ENCODE measurements at places on chromosomes 5 and 9.

DNA sequence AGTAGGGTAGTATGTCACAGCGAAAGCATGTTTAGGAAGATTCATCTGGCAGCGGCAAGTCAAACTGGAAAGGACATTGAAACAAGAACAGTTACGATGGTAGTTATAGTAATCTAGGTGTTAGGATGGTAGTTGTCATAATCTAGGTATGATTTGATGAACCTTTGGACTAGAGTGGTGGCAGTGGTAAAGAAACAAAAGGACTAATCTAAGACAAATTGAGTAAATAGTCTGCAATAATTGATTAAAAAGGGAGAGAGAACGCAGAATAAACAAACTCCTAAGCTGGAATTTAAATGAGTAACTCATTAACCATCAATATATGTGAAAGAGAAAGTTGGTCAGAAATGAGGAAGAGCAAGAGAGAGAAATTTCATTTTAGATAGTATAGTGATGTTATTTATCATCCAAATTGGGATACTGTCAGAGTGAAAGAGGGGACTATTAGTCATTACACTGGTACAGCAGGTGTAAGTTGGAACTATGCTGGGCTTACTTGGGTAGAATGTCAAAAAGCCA is 56.8 kb downstream of the MTREX start:
- no peak for DNase-seq

DNA sequence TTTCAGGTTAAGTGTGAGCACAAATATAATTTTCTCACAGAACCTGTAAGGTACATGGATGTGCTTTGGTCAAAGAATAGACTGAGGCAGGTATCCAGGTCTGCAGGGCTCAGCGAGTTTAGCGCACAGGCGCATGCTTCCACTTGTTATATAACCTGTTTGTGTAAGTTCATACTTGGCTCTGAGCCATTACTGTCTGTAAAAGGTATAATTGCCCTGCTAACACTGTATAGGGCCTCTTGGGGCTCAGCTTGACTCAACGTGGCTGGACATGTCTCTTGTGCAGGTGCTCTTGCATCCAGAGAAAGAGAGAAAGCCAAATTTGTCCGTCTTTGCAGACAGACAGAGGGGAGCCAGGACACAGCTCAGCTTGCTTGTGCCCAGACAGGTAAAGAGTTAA is 759.6 kb downstream of the MTRR start:
- no peak for DNase-seq

- no peak for DNase-seq
Observed at GRCh38 chr9:92748233-92748497, 16.5 kb downstream of the BICD2 start.

DNA sequence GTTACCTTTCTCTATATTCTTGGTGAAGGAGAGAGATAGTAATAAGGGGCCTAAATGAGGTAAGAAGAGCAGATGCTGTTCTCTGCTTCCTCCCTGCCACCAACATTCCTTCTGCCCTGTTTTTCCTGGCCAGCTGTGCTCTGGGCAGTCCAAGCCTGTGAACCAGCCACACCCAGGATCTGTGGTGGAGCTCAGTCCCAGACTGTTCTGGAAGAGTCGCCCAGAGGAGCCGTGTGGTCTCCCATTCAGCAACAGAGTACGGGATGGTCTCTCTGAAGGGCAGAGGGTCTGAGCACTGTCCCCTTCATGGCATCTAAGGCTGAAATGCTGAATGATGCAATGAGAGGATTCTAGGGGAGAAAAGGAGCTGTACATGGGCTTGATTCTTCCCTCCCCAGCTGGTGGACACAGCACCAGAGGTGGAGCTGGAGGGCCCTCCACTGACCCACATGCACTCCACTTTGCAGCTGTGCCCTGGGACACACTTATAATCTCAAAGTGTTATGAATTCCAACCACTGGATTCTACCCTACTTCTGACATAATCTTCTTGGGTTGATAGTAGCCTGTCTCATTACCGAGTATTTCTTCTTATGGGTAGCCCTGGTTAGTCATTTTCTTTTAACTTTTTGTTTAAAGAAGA is 70.8 kb upstream of the RPS23 start:
- no peak for DNase-seq

- DNase-seq = peak; percentile 12
Observed at GRCh38 chr9:120729791-120730241, 15.5 kb upstream of the MEGF9 start.

GRCh38 chr9:89022001-89022759 is 30.9 kb downstream of the S1PR3 start:
- no peak for DNase-seq

GRCh38 chr9:106481013-106481609 is 381.9 kb upstream of the ZNF462 start:
- DNase-seq = no peak

- no peak for DNase-seq
Observed at GRCh38 chr9:133607381-133607780, 1.8 kb downstream of the FAM163B start.

DNA sequence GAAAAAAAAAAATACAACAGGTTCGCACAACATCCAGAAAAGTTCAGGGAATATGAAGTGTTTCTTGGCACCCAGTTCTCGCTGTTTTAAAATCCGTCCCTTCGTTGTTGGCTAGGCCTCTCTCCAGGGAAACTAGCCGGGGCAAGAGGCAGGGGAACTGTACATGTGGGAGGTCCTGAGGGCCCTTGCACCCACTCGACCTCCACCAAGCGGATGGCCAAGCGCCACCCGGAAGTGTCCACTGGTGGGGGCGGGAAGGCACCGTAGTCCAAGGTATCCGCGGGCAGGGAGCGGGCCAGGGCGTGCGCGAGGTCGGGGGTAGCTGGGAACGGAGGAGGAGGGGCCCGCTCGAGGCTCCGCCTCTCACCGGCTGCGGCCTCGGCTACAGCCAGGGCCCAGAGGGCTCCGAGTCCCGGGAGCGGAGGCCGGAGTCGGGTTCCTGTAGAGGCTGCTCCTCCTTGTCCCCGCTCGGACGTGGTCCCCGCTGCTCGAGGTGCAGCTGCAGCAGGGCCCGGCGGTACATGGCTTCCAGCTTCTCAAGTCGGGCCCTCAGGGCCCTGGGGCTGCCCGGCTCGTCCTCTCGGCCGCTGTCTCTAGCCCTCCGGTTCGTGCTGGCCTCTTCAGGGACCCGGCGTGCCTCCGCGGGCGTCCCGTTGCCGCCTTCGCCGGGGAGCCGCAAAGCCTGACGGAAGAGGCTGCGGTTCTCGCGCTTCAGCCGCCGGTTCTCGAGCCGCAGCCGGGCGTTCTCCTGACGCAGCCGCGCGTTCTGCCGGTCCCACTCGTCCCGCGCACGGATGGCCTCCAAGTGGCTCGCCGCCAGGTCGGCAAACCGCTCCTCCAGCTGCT is 720 bp downstream of the TUSC1 start:
- DNase-seq = peak; percentile 74

DNA sequence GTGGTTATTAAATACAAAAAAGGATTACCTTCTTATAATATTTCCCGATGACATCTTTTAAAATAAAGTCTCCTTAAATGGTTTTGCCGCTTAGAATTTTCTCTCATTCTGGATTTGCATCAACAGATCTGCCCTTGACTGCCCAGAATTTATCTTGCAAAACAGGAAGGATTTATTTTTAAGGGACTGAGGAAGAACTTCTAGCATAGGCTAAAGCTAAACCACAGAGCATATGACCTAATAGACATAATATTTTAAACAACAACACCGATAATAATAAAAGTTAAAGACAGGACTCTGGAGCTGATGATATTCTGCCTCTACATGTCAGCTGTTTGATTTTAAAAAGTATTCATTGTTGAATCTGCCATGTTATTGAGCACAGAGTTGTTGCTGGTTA is 145.3 kb upstream of the ADCY2 start:
- no peak for DNase-seq

DNA sequence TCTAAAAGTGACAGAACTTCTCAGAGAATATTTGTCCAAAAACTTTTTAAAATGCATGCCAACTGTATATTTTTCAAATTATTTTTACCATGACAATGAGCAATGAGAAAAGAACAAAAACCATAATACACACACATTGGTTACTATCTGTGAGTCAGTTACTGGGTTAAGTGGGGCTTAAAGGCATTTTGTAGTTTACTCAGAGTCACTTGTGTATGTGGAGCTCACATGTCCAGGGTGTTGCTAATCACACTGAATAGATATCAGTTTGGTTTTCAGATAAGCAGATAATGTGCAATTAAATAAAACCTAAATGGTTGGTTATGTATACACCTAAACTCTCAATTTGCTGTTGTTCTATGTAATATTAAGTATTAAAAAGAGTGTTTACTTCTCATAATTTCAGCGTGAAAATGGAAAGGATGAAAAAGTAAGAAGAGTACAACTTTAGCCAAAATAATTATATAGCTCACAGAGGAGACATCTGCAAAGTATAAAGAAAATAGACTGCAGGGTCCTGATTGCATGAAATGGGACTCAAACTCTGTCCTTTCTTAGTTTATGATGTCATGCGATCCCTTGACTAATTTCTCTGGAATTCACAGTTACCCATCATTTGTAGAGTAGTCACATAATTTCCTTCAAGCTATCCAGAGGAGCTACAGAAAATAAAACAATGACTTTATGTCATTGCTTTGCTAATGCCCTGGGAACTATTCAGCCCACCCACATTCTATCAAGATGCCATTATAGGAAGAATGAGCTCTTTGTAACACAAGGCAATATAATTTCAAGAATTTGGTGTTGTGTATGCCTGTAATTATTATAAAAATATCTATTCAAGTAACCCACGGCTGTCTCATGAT is 388.0 kb upstream of the ZNF608 start:
- DNase-seq = no peak

DNA sequence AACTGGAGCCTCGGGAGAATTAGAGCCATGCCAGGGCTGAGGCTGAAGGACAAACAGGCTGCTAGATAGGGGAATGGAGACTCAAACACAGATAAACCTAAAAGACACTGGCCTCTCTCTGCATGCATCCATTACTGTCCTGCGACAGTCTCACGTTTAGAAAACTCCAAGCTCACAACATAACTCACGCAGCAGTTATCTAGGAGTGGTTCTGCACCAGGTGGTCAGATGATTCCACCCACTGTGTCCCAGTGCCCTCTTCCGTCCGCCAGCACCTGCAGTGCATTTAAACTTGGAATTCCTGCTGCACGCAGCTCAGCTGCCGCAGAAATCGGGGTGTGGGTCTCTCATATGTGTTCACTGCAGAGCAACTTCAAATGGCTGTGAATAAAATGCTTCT is 272.6 kb upstream of the IRX2 start:
- no peak for DNase-seq
